HuH-7 (cell line): ENCODE measurements at places on chromosomes 2 and 18.

DNA sequence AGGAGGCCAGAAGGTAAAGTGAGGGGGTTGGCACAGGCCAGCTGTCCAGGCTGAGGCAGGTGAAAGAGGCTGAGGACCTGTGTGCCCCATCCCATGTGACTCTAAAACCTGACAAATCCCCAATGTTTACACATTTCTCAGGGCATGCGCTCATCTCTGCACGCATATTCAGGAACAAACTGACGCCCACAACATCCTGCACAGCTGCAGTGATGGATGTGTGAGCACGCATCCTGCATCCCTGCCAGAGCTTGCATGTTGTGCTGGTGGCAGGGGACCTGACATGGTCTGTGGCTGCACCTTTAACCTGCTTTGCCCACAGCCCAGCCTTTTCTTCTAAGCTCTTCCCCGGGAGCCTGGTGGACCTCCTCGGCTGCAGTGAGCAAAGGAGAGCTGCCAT, 83.1 kb downstream of the FBXO15 start:
- no peak for DNase-seq

- DNase-seq: no peak
These were observed 235.3 kb downstream of the ANKRD36 start for GRCh38 chr2:97348265-97348664.

DNA sequence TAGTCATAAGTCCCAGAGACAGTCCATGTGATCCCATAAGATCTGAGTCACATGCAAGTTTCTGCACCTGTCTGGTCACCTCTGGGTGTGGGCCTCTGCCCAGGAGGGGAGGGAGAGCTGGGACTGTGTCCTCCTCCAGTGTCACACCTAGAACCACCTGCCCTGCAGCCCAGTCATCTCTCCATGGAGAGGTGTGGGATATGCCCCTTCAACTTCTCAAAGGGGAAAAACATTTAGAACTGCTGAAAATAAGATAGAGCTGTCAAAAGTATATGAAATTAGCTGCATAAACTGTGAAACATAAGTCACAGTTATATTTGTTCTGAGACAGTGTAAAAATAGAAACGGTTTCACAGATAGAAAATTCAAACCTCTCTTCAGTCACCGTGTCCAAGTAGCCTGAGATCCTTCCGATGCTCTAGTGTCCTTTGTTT, 55.4 kb downstream of the NGEF start:
- no peak for DNase-seq

DNA sequence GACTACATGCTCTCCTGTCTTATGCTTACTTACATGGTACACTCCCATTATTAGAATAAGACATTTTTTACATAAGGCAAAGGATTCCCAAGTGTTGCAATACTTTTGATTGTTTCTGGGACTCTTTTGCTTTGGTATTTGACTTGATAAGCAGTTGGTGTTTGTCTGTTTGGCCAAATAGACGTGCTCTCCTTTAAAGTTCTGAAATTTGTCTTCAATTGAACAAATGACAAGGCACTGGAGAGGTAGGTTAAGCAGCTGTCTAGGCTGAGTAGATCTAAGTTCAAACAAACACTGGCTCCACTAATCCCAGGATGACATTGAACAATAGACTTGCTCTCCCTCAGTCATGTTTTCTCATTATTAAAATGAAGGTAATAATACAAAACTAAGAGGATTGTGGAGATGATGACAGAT, 430.5 kb downstream of the STK39 start:
- DNase-seq: no peak

- DNase-seq: no peak
These were observed 118.5 kb downstream of the NRP2 start for GRCh38 chr2:205800773-205801172.

DNA sequence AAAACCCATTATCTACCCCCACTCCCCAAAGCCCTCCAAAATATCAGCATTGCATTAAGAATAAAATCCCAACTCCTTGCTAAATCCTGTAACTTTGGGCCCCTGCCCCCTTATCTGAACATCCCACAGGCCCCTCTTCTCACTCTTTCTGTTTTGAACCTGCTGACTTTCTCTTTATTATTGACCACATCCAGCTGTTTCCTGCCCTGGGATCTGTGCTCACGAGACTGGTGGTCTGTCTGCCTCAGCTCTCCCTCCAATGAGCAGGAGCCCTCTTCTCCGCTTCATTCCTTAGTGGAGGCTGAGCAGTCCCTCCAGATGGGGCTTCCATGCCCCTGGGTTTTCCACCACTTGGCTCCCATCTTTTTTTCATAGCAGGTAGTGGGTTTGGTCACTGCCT, 116.9 kb downstream of the ACKR3 start:
- no peak for DNase-seq

DNA sequence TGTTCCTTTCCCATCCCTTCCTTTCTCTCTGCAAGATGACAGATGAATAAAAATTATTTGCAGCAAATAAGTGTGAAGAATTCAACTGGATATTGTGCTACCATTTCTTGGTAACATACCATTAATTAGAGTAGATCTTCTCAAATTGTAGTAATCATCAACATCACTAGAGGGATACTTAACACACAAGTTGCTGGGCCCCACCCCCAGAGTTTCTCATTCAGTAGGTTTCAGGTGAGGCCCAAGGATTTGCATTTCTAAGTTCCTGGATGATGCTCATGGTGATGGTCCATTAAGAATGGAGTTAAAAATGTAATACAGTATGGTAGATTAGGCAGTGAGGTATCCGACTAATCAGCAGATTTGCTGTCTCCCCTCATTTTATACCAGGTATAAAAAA, 594.0 kb downstream of the ERBB4 start:
- no peak for DNase-seq

GRCh38 chr18:1488394-1488793, 583.7 kb downstream of the ADCYAP1 start:
- no peak for DNase-seq

- DNase-seq: no peak
These were observed 20.1 kb downstream of the CTDP1 start for GRCh38 chr18:79699653-79700052.

DNA sequence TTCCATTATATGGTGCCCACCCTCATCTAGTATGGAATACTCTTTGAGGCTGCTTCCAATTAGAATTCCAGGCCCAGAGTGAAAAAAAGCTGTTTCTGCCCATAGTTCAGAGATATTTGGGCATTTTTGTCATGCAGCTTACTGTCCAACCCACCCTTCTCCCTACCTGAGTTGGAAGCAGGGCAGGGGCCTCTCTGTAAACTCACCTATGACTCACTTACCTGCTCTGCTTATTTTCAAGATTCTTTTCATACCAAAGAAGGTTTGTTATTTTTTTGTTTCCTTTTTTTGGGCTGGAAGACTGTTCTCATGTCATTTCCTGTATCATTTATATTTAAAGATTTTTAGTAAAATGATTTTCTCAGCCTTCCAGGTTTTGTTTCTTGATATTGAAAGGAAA, 38.4 kb upstream of the PPP1R1C start:
- DNase-seq: no peak

- DNase-seq: no peak
These were observed 217.7 kb downstream of the SH3RF3 start for GRCh38 chr2:109346601-109347228.

DNA sequence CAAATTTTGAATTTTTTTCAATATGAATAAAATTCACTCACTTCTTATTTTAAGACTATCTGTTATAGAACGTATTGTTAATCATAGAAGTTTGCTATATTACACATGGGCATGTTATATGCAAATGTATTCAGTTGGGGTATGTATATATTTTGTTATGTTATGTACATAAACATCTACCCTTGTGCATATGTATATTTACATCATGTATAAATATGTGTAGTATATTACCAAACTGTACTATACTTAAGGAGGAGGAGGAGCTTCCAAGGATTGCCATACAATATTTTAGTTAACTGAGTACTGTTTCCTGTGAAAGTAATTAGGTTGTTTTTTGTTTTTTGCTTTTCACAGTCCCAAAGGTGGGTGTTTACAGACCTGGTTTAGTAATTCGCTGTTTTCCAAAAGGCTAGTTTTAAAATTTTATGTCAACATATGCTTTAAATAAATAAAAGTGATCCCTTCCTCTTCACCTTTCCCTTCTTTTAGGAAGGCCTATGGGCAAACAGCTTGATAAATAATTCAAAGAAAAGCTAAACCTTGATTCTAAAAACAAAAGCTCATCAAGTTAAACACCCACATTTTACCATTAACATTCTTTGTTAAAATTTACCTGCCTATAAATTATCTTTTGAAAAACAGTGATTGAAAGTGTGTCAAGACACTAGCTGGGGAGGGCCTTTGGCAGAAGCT, 12.9 kb upstream of the POU3F3 start:
- no peak for DNase-seq

GRCh38 chr2:201839727-201840126, 33.4 kb downstream of the CDK15 start:
- DNase-seq: no peak

DNA sequence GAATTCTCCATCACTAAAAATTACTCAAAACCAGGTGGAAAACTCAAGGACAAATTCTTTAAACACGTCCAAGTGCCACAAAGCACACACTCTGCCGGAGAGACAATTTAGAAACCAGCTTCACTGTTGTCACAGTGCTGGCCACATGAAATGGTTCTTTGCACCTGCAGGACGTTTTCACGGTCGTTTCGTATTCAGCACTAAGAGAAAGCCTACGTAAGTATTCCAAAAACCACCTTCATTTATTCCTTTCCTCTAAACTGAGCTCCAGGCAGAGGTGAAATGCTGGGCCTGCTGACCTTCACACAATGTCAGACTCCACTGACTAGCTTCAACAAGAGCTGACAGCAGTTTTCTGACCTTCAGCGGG, 680 bp downstream of the ATP5F1A start:
- no peak for DNase-seq

GRCh38 chr2:131572175-131572574, 44.5 kb downstream of the CCDC74A start:
- no peak for DNase-seq

DNA sequence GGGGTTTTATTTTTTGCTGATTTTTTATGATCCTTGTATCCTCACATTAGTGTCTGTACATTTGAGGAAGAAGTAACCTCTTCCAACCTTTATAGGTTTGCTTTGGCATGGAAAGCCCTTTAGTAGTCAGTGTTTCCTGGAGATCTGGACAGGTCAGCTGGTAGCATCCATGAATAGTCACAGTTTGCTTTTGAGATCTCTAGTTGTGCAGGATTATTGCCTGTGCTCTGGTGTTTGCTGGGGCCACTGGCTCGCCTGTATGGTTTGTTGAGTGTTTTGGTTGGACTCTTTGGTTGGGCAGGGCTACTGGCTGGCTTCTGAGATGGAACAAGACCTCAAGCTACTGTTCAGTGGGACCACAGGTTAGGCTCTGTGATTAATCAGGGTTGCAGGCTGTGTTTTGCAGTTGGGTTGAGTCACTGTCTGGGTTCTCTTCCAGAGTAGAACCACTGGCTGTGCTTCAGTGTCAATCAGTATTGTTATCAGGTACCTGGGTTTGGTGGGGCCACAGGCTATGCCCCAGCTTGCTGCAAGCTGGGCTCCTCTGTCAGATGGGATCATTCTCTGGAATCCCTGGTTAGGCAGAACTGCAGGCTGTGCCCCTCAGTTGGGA, 20.0 kb downstream of the SP140L start:
- DNase-seq: no peak

- DNase-seq: no peak
These were observed 149.2 kb downstream of the PLEKHA3 start for GRCh38 chr2:178629463-178629862.

DNA sequence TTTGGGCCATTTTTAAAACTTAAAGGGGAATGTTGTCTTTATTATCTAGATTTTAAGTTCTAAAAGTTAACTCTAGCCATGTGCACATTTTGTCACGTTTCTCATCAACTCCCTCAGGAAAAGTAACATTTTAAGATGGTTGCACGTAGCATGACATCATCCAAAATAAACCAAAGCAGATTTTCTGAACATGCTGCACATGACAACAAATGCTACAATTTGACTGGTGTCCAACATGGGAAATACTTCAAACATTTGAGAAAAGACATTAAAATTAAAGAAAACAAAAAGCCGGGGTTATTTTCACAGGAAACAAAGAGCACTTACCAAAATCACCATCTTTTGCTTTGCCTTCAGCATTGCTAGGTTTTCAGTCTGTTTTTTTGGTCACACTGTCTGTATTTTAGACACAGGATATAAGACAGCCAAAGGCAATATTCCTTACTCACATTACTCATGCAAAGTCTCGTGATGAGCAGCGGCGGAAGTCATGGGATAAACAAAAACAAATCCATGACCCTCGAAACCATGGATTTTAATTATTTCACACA, 51.3 kb upstream of the RND3 start:
- DNase-seq: no peak

GRCh38 chr2:129829588-129829987, 149.9 kb upstream of the RAB6C start:
- DNase-seq: no peak

DNA sequence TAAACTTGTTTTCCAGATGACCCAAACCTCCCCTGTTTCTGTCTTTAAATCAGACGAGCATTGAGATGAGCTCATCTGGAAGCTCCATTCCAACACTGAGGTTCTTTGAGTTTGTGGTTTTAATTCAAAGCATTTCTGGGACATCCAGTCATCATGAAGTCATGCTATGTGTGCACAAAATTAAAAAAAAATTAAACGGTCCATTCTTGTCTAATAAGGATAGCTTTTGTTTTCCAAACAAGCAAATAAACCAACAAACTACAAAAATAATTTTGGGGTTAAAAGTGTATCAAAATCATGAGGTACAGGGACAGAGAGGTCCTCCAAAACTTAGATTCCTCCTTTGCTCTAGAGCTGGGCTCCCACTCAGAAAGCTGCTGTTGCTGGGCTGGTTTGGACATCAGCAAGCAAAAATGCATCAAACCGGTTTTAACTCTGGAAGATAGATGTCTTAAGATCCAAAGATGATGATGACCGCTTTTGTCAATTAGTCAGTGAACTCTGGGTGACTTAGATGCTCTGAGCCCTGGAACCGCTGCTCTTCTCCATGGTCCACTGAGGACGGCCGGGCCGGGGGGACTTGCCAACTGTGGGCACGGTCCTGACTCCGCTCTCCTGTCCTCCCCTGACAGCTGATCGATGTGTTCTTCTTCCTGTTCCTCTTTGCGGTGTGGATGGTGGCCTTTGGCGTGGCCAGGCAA, 65.4 kb downstream of the TRPM8 start:
- DNase-seq: no peak

DNA sequence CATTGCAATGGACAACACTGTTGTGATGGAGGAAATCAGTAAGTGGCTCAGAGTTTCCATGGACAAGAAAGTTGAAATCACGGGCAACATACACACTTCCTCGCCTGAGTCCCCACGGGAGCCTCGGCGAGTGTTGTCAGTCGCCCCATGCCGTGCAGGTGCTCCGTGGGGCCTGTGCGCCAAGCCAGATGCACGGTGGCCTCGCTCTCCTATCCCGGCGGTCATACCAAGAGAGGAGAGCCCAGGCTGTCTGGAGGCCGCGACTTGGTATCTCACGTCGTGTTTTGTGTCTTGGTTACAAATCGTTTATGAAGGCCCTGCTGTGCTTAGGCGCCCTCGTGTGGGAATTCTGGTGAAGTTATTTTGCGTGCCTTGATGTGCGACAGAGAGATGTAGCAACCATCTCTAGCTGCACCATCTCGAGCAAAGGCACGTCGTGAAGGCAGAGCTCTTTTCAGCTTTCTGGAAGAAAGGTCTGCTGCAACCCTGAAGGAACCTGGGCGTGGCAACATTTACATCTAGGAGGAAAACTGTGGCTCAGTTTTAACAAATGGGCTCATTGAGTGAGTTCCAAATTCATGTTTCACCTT, 21.8 kb downstream of the ATG4B start:
- DNase-seq: peak; percentile 49

- no peak for DNase-seq
These were observed 4.1 kb downstream of the MTA3 start for GRCh38 chr2:42572297-42573081.

GRCh38 chr2:232567721-232568120, 17.2 kb downstream of the EIF4E2 start:
- no peak for DNase-seq

- no peak for DNase-seq
These were observed 562.0 kb downstream of the NR4A2 start for GRCh38 chr2:155770516-155770915.
